SK-N-MC (cell line): ENCODE measurements at places on chromosomes 4 and X.

DNA sequence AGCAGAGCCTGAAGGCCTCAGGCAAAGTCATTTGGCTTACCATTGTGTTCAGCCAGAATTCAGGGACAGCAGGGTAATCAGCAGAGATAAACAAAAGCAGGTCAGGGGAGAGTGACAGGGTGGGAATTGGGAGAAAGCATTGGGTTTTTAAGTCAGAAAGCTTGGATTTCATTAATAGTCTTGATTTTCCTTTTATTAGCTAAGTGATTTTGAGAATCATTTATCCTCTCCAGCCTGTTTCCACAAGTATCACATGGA lies 410.1 kb downstream of the HNRNPD start:
- peak; percentile 32 for DNase-seq

GRCh38 chr4:105116616-105117319 lies 29.9 kb upstream of the TET2 start:
- no peak for DNase-seq

GRCh38 chrX:153635788-153636668 lies 11.0 kb upstream of the DUSP9 start:
- DNase-seq: no peak

GRCh38 chr4:827209-828081 lies 1.5 kb upstream of the CPLX1 start:
- DNase-seq: no peak

DNA sequence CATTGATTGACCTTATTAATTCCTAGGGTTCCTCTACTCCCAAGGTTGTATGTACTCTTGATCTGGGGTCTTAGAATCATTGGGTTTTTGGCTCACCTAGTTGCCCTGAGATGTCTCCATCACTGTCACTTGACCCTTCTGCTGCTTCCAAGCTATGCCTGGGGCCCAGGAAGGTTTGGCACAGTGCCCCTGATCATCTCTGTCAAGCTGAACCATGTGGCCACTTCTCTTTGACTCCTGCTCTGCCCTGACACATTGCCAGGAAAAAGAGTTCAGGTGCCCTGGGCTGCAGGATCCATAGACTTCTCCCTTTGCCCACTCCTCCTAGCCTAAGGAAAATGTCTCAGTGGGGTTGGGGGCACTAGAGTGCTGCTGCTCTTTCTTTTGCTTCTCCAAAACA lies 3.9 kb upstream of the CHST7 start:
- DNase-seq: no peak

- DNase-seq: peak; percentile 65
Observed at GRCh38 chrX:151825925-151826485, 86.7 kb upstream of the MAGEA4 start.

DNA sequence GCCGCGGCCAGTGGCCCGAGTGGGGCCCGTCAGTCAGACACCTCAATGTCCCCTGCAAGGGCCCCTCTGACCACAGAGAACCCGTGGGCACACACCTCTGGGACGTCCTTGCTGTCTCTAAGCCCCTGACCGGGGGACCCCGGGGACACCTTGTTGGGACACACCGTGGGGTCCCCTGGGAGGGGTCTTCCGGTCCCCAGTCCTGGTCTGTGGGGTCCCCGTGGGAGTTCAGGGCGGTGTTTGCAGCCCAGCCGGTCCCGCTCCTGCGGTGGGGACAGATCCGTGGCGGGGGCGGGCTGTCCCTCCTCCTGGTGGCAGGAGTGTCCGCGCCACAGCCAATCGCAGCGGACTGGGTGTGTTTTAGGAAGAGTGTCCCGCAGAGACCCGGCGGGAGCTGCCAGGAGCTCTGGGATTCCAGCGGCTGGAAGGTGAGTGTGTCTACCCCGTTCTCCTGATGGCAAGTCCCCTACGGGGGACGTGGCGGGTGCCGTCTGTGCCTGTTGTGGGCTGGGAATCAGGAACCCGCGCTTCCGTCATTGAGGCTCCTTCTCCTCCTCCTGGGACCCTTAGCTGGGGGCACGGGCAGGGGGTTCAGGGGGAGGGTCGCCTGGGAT lies 5.1 kb upstream of the PLCXD1 start:
- DNase-seq: no peak

- no peak for DNase-seq
Observed at GRCh38 chr4:17785858-17786257, 4.4 kb upstream of the FAM184B start.

- DNase-seq: no peak
Observed at GRCh38 chr4:41878991-41879491, 56.2 kb upstream of the TMEM33 start.

- DNase-seq: peak; percentile 16
Observed at GRCh38 chrX:15679246-15679645, 14.6 kb upstream of the CLTRN start.

GRCh38 chrX:73903941-73904340 lies 340.9 kb downstream of the CHIC1 start:
- DNase-seq: no peak

DNA sequence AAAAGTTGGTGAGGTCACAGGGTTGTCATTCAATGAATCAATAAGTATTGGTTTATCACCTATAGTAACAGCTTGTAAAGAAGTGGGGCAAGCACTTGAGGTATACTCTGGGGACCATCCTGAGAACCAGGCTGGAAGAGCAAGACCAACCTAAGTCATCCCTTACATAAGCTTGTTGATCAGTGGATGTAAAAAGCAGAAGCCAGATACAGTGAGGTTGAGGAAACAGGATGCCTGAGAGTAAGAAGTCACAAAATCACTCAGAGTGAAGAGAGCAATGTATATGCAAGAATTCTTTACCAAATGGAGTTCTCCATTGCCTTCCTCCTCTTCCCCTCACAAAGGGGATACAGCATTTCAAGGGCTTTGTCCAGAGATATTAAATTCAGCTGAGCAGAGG lies 76.3 kb upstream of the PACRGL start:
- DNase-seq: no peak

DNA sequence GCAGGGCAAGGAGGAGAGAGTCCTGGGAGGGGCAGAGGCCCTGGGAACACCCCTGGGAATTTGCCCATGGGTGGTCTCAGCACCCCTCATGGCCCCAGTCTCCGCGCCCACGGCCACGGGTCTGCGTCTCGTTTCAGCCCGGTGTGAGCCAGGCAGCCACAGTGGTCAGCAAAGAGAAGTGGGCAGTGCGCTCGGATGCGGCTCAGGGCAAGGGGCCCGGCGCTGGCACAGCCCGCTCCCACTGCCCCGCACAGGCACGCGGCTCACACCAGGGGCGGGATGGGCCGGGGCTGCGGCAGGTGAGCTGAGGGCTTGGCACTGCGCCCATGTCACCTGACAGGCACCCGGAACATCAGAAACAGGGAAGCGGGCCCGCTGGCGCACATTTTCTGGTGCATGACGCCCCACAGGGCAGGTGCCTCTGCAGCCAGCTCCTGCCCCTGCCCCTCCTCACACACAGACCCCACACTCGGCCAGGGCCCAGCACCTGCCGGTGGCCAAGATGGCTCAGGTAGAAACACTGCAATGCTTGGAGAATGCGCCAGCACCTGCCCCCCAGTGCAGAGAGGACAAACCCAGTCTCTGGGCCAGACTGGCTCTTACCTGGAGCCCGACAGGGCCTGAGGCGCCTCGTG lies 41.9 kb upstream of the MXD4 start:
- no peak for DNase-seq

DNA sequence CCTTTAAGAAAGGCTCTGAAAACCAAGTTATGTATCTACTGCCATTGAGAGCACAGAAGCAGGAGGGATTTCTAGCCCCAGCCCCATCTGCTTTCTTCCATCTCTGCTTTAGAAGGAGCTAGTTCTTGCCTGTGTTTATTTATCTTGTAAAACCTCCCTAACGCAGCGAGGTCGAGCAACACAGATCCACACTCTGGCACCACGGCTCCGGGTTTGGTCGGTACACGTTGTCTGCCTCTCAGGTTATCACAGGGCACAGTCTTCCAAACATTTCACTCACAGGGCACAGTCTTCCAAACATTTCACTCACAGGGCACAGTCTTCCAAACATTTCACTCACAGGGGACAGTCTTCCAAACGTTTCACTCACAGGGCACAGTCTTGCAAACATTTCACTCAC lies 69.7 kb upstream of the TLR3 start:
- no peak for DNase-seq

GRCh38 chr4:167428156-167428555 lies 193.9 kb upstream of the SPOCK3 start:
- no peak for DNase-seq

DNA sequence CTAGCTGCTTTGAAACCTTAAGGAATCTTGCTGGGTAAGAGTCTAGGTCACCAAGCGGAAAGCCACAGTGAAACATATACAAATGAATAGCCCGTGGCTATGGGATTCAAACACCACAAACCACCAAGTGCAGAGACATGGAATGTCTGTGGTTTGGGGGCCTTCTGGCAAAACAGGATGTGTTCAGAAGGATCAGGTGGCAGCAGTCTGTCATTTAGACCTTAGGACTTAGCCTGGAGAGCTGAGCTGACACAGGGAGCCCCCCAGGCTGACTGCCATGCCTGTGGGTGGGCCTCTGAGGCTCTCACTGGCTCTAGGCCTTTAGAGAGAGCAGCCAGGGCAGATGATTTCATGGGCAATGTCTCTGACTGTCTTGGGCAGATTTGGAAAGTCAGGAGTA lies 225.6 kb downstream of the FBXW7 start:
- peak; percentile 86 for DNase-seq

GRCh38 chr4:151784706-151785105 lies 23.9 kb upstream of the GATB start:
- no peak for DNase-seq

DNA sequence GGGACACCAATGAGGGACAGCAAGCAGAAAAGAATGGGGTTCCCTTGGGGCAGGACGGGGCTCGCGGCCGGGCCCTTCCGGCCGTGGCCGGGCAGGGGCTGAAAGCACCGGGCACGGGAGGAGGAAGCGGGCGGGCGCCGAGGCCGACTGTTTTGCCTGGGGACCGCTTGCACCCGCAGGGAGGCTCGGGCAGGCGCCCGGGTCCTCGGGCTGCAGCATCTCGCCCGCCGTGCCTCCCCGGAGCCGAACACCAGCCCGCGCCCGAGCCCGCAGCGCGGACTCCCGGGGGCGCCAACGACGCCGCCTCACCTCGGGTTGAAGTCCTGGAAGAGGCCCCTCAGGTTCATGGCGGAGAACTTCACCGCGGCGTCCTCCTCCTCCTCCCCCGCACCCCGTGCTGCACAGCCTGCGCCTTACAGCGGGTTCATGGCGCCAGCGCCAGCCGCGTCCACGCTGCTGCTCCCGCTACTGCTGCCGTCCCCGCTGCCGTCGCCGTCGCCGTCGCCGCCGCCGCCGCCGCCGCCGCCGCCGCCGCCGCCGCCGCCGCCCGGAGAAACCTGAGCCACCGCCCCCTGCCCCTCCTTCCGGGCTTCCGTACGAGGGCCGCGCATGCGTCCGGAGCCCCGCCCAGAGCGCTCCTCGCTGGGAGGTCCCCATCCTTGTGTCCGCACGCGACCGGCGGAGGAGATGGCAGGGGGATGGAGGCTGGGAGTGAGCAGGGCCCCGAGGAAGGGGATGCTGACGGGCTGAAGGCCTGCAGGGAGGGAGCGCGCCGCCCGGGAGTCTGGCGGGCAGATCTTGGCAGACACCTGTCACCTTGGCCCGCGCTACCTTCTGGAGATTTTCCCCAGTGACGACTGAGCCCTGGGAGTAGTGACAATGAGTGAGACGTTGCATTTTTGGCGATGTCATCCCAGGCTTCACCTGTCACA lies at the start of gene TMEM185A:
Gene TMEM185A, minus strand, starts transcription at position 559 of the 932 bp plus-strand sequence. Its CDS starts 212 bp downstream, at position 347.
- no peak for DNase-seq

- DNase-seq: no peak
Observed at GRCh38 chr4:86848136-86848535, 1.0 kb downstream of the SLC10A6 start.

- DNase-seq: no peak
Observed at GRCh38 chrX:46341767-46342322, 203.4 kb downstream of the ZNF674 start.

GRCh38 chr4:121648516-121648915 lies 48.3 kb downstream of the ANXA5 start:
- no peak for DNase-seq

DNA sequence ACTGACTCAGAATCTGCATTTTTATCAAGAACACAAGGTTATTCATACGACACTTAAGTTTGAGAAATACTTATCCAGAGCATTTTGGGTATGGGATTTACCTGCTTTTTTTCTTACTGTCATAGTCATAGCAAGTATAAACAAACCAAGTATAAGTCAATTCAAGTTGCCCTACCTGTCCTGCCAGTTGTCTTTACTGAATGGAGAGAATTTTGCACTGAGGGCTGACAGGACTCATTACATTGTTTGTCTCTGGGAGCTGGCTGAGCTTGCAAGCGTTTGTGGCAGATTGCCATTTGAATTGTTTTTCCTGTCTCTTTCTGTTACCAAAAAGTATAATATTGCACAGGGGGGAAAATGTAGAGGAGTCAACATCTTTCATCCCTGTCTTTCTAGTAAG lies 278.9 kb upstream of the MAGEC2 start:
- no peak for DNase-seq

DNA sequence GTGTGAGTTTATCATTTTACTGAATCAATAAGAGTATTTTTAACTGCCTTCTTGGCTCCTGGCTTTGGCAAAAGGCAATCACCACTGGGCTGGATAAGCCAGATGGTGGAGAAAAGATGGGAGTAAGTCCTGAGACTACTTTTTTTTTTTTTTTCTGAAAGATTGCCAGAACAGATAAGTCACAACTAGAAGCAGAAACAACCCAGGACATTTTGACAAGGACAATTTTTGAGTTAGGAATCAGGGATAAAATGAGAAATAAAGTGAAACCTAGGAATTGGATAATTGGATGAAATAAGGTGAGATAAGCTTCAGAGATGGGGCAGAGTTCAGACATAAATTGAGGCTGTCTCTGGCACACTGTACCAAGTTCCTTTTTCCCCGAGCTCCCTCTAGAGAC lies 471.0 kb downstream of the KLHL13 start:
- DNase-seq: no peak

GRCh38 chr4:9867751-9868425 lies 86.5 kb downstream of the DRD5 start:
- DNase-seq: no peak

- no peak for DNase-seq
Observed at GRCh38 chrX:45513042-45513441, 312.4 kb upstream of the DIPK2B start.

- DNase-seq: no peak
Observed at GRCh38 chr4:68499021-68499420, 51.8 kb downstream of the TMPRSS11E start.

DNA sequence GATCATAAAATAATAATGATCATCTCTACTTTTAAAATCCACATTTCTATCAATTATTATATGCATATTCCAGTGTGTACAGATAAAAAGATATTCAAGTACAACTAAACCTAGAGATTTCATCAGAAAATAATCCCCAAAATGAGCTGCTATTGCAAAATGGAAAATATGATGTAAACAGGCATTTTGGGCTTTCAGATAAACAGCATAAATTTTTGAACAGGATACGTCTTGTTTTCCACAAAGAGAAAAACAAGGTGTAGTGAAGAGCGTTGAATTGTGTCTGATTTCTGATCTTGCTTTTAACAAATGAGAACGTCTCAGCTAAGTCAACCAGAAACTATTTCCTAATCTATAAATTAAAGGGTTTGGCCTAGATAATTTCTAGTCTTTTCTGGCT lies 349.6 kb upstream of the FTHL17 start:
- DNase-seq: no peak

GRCh38 chr4:184385705-184386141 lies 88.6 kb downstream of the IRF2 start:
- DNase-seq: no peak

- DNase-seq: peak; percentile 64
Observed at GRCh38 chr4:57426779-57427395, 316.7 kb upstream of the IGFBP7 start.
